ENCODE measurements at places on chromosomes 12 and 14. TPM values are rescaled to one million over a fixed set of nuclear protein-coding genes. Genes with fewer than 3 reads are reported as not detected.
A peak's percentile ranks its signal among the peaks of the same experiment; 100 is the strongest.

DNA sequence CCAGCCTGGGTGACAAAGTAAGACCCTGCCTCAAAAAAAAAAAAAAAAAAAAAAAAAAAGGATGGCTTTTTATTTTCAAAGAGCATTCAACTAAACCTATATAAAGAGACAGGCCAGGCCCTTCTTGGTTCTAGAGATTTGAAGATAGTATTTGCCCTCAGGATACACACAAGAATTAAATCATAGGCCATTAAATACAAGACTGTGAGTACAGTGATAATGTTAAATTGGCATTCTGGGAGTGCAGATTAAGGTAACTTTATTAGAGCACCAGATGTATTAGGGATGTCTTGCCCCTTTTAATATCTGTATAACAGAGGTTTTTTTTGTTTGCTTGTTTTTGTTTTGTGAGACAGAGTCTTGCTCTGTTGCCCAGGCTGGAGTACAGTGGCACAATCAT lies 61.3 kb downstream of the ATF7IP start:
- no peaks in the 10 kb centered on the region for H3K27me3 ChIP-seq
- H3K36me3 ChIP-seq, result peaks cover 7% of the 10 kb centered on the region
- DNase-seq, result no peak

DNA sequence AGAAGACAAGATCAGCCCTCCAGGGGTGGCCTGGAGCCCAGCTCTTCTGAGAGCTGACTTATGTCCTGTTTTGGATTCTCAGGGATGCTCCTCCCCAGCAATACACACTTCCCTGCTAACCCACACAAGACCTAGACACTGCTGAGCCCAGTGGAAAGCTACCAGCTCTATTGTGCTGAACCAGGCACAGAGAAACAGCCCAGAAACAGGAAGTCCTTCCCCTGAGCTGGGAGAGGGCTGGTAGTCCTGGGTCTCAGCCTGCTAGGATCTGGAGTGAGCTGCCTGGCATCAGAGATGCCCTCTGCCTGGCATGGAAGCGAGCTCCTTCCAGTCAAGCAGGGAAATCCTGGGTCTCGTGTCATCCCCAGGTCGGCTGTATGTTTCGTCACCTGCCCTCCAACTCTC lies 1.2 kb upstream of the LAG3 start:
- H3K4me1 ChIP-seq, result peaks cover 21% of the 10 kb centered on the region
- peaks cover 13% of the 10 kb centered on the region for H3K36me3 ChIP-seq
- DNase-seq, result no peak
- no peaks in the 10 kb centered on the region for H3K27me3 ChIP-seq
- H3K4me3 ChIP-seq, result no peak overlapping the region
- no peak overlapping the region for H3K27ac ChIP-seq

- peaks cover 3% of the 10 kb centered on the region for H3K4me1 ChIP-seq
- H3K36me3 ChIP-seq, result no peaks in the 10 kb centered on the region
- H3K4me3 ChIP-seq, result no peak overlapping the region
- no peaks in the 10 kb centered on the region for H3K27me3 ChIP-seq
These were observed 64.0 kb upstream of the ARHGAP5 start for GRCh38 chr14:32013083-32013482.

- H3K4me3 ChIP-seq, result peak overlapping the region; percentile 70
- DNase-seq, result no peak
- H3K36me3 ChIP-seq, result no peaks in the 10 kb centered on the region
- no peak overlapping the region for H3K27ac ChIP-seq
- no peaks in the 10 kb centered on the region for H3K27me3 ChIP-seq
These were observed 1.5 kb downstream of the KIF21A start for GRCh38 chr12:39441189-39441962.

The AREL1 gene
- polyA plus RNA-seq, result 40.8 TPM
